ENCODE measurements at places on chromosomes 2 and 18.

DNA sequence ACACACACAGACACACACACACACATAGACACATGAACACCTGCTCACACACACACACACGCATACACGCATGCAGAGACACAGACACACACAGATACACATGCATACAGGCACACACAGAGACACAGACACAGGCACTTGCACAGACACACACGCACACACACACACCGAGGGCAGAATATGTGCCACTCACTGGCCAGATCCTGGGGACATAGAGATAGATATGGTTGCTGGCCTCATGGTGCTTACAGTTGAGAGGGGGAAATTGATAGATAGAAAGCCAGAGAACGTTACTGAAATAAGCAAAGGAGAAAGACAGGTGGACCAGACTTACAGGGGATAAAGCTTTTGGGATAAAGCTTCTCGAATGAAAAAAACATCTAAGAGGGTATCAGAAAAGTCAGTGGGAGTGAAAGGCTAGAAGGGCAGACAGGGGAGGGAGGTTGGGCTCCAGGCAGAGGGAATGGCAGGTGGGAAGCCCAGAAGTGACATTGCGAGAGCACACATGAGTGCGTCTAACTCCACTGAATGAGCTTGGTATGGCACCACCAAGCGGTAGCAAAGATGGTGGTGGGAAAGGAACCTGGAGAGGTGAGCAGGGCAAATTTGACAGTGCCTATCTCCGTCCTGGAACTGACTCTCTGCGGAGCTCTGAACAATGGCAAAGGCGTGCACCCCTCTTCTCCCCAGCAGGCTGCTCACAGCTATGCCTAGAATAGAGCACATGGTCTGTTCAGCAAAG lies 390.1 kb upstream of the TRIB2 start:
- no peak for DNase-seq

DNA sequence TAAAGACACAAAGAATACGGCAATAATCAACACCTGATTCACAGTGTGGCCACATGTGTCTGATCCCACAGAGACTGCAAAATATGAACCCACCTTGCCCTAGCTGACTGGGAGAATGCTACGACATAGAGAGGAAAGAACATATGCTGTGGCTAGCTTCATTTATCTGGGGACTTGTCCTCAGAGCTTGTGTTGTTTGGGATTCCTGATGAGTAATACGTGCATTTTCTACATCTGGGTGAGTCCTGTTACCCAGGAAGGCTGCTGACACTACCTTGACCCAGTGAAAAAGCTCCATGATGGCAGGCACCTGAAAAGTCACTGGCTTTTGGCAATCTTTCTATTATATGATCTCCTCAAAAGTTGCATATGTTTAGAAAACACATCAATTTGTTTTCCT lies 427.7 kb upstream of the LYPD1 start:
- DNase-seq: no peak

DNA sequence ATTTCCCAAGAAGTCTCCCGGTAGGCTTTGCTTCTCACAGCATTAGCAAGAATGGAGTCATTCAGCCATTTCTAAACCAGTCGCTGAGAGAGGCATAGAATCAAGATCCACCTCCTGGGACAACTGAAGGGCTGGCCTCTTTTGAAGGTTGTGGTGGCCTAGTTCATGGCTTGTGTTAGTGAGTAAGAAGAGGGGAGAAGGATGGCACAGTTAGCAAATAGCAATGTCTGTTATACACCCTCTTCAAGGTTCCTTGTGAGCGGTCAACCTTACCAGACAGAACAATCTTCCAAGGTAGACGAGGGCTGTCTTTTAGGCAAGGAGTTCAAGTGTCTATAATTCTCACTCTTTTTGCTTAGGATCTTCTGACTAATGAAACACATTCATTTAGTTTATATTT lies 35.4 kb upstream of the DNAH7 start:
- DNase-seq: no peak

- DNase-seq: no peak
Measured at GRCh38 chr2:203914546-203915182, 21.9 kb upstream of the ICOS start.

GRCh38 chr2:109318150-109318948 lies 189.3 kb downstream of the SH3RF3 start:
- DNase-seq: no peak

DNA sequence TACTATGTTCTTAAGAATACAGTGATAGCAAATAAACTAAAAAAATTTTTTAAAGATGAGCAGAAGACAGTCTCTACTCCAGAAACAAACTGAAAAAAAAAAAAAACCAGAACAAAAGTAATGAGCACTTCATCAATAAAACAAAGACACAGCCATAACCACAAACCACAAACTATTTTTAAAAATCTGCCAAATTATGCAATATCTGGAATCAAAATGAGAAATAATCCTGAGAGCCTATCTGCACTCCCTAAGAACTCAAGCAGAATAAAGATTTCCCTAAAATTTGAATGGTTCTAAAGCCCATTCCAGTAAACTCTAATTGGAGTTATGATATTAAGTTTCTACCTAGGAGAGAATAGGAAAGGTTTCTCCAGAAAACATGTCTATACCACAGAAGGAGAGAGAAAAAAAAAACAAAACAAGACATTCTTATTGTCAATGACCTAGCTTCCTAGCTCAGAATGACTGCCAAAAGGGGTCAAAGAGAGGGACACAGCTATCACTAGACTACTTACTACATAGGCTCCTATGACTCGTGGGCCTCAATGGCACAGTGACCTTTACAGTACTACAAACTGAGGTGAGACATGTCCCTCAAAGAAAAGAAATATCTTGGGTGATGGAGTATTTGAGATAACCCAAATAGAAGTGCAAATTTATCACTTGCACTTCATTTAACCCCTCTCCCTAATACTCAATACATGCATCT lies 262.8 kb downstream of the ZEB2 start:
- no peak for DNase-seq

DNA sequence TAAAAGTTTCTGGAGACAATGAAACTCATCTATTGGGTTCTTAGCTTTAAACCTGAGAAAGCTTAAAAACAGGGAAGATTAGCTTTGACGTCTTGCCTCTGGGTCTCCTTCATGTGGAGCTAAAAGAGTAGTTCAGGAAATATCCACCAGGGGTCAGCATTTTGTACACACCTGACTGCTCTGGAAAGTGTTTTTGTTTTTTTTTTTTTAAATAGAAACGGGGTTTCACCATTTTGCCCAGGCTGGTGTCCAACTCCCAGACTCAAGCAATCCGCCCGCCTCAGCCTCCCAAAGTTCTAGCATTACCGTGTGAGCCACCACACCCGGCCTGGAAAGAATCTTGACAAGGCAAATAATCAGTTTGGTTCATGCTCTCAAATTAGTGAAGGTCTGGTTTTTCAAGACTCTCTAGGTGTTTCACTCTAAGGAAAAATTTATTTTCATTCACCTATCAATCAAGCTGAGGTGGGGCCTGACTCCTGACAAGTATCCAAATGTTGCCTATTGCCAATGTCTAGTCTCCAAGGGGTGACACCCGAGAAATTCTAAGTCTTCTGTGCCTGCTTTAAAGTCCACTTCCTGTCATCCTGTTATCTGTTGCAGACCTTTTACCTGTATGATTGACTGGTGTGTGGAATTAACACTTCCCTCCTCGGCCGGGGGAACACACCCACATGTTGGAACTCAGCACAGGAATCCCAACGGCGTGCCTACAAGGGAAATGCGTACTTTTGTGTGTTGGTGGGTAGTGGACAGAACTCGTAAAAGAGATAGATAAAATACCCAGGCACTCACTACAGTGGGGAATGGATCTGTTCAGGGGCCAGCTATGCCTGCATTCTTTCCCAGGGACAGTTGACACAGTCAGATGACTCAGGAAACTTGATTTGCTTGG lies 11.3 kb downstream of the IL1RN start:
- DNase-seq: no peak

DNA sequence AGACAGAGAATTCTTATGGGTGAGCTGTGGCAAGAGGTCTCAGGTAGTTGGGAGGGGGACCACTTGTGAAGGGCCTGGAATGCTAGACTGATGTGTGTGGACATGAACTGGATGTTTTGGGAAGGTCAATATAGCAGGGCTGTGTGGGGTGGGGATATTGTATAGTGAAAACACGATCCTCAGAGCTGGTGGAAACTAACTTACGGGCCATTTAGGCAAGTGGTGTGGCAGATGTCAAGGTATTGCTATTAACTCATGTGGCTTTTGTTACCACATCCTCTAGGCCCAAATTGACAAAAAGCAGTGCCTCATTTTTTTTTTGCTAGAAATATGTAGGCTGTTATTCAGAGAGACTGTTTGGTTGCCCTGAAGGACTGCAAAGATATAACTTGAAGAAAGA lies 8.0 kb upstream of the GALNT1 start:
- no peak for DNase-seq

DNA sequence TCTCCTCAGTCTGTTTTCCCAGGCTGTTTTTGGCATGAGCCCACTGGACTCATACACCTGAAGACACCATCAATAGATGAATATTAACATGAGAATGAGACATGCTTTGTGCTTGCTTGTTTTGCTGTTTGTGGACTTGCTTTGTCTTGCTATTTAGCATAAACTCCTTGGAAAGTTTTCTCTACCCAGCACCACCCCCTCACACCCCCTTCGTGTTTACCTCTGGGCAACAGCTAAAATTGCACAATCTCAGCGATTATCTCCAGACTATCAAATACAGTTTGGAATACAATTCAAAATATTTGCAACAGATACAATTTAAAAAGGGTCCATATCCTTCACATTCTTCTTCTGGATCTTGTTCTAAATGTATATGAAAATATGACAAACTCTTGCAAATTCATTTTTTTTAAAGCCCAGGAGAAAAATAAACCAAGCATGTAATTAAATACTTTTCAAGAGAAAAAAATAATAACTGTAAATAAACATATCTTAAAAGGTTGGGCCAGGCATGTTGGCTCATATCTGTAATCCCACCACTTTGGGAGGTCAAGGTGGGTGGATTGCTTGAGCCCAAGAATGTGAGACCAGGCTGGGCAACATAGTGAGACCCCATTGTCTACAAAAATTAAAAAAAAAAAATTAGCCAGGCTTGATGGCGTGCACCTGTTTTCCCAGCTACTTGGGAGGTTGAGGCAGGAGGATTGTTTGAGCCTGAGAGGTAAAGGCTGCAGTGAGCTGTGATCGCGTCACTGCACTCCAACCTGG lies 32.3 kb upstream of the PMAIP1 start:
- no peak for DNase-seq

DNA sequence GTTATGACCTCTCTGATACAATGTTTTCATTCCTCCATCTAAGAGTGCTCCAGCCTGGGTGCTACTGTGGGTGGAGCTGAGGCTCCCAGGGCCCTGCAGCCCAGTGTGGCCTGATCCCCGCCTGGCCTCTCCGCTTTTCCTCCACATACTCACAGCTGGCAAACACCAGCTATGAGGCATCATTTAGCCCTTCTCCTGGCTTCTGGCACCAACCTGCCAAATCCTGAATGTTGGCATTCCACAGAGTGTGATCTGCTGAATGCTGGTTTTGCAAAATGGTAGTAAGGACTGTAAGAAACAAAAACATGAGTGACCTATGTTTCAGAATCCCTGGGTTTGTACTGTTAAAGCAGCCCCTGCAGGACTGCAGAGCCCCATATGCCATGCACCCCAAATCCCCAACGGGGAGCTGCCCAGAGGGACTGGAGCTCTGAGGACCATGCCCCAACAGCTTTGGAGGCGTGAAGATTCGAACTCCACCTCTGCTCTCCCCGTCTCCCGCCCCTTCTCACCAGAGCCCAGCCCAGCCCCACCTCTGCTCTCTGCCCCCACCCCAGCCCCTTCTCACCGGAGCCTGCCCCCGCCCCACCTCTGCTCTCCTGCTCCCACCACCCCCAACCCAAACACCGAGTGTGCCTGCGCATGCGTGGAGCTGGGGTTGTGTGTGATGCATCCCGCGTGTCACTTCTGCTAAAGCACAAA lies 4.2 kb downstream of the SLC66A2 start:
- DNase-seq: no peak

DNA sequence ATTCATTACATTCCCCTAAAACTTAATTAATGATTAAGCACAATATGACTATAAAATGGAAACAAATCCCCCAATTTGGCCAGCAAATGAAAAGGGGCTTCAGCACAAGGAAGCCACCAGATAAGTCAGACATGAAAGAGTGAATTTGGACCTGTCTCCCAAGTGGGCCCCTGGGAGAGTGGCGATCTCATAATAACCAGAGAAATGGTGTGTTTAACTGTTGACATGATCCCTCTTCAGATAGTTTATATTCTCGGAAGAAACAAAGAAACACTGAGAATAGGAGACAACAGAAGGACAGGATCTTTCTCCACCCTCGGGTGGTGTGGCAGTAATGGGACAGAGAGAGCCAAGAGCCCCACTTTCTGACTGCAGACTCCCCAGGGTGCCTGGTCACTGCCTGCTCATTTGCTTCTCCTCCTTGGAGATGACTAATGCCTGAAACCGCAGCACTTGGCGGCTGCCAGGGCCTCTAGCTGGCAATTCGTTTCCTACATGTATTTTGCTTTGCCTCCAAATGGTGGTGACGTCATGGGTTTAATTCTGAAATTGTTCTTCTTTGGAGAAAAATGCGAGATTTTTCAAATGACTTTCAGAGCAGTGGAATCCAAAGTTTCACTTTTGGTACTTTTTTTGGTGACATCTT lies 46.4 kb upstream of the SPP2 start:
- no peak for DNase-seq
